ENCODE measurements at places on chromosomes 3 and 15.
A peak's percentile ranks its signal among the peaks of the same experiment; 100 is the strongest.

DNA sequence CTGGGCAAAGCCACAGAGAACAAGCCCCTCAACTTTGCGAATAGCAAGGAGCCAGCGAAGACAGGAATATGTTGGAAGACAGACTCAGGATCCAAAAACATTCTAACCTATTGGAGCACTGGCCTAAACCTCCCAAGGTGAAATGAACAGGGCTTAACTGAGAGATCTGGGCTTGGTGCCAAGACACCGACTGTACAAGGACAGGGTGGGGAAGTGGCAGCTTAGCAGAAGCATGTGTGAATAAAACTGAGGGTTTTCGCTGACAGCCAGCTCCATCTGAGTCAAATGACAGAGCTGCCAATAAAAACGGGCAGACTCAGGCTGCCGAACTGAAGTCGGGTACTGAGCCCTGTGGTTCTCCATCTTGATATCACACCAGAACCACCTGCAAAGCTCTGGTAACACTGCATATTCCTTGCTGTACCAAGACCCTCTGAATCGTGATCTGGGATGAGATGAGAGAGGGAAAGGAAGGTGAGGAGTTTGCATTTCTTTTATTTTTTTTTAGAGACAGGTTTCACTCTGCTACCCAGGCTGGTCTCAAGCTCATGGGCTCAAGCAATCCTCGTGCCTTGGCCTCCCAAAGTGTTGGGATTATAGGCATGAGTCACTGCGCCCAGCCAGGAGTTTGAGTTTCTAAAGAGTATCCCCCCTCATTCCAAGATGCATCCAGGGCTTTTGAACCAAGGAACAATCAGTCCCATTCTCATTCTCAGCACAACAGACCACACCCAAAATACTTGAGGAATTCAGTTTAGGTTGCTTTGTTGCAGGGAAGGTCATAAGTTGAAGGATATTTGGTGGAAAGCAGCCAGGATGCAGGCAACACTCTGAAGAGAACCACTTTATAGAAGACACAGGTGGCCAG is 6.0 kb upstream of the PLCB2 start:
- no peak for DNase-seq

DNA sequence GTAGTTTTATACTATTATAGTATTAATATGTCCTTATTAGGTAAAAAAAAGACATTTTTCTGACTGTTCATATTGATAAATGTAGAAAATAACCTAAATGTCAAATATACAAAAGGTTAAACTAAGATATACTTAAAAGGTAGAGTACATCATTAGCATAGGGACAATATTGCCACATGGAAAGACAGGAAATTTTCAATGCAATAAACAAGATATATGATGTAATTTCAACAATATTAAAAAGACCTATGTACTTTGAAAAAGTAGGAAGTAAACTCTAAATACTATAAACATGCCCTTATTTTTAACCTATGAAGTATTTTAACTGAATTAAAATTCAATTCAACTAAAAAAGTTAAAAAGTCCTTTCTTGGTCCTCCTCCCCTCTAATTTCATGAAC is 1.9 kb downstream of the SPG11 start:
- DNase-seq: no peak

DNA sequence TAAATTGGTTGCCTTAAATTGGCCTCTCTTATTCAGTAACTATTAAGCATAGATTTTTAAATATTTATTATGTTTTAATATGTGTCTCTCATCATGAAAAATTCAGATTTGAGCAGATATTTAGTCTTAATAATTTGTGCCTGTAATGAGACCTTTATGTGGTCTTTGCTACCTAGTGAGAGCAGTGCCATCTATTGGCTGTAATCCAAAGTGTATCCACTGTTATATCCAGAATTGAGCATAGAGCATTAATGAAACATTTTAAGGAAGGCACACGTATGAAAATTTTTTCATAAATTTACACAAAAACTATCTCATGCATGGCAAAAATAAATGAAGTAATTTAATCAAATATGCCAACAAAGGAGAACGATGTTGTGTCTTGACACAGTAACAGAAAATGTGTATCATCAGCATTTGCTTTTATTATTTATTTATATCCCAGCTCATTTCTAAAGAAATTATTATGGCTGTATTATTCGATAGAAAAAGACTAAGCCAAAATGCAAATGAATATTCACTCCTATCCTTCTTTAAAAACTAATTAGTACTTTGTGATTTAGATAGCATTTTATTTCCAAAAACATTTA is 203.5 kb downstream of the RSRC1 start:
- no peak for DNase-seq

- no peak for DNase-seq
These were observed 307.8 kb upstream of the TPRG1 start for GRCh38 chr3:188863999-188864406.

DNA sequence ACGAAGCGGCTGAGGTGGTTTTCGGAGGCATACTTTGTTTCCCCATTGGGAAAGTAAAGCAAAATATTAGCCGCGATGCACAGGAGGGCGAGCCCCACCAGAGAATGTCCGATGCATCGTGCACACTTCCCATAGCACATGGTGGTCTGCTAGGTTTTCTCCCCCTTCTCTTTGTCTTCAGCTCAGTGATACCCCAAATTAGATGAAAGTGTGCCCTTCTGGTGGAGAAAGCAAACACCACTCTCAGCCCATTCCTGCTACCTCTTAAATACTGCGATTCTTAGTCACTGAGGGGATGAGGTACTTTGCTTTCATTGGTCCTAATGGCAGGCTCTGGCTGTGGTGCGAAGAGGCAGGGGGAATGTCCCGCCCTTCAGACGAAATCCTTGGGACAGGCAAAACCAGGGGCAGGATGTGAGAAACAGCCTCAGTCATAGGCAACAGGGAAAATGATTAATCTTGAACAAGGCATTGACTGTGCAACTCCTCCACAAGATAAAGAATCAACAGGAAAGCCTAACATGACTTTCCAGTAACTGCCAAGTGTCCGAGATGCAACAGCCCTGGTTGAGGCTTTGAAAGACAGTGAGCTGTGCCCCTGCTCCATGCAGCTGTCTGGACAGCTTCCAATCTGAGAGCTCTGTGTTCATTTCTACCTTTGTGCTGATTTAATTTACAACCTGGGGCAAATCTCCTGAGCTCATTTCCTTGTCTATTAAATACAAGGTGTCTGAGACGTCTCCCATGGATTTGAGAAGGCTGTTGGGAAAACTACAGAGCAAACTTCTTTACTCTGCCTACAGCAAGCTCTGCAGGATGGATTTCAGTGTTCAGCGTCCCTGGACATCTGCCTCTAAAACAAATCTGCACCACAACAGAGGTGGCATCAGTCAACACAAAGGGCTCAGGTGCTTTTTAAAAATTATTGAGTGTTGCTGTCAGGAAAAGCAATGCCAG is at the start of gene TM4SF1:
TM4SF1 (minus strand) TSS at position 242 of the 957 bp plus-strand sequence; CDS start at position 140, 102 bp downstream.
- DNase-seq: peak; percentile 61

DNA sequence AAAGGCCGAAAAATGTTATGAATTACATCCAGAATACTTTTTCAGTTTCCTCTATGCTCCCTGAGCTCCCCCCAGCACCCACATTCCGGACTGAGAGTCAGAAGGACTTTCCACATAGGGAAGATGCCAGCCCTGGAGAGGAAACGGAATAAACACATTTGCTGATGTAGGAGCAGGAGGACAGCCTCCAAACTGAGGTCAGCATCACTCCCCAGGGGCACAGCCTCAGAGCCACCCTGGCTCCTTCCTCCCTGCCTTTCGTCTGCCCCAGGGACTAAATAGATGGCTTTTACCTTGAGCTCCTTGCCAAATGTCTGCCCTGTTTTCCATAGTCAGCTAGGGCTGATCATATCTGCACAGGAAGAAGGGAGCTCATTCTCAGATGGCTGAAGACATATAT is 22.6 kb upstream of the SLCO2A1 start:
- no peak for DNase-seq

GRCh38 chr3:48013288-48013980 is 2.8 kb downstream of the MAP4 start:
- DNase-seq: no peak

GRCh38 chr3:142498397-142499180 is 50.8 kb upstream of the XRN1 start:
- DNase-seq: no peak

DNA sequence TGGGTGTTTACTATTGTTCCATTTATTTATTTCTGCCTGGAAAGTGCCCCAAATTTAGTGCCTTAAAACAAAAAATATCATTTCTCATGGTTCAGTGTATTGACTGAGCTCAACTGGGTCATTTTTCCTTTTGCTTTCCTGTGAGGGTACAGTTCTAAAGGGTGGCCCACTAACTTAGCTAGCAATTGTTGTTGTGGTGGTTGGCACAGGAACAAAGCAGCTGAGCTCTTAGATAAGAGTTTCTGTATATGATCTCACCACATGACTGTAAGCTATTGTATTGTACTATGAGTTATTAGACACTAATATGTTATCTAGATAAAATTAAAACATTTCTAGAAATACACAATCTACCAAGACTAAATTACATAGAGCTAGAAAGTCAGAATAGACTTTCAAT is 1283.7 kb downstream of the OTOL1 start:
- no peak for DNase-seq

- DNase-seq: no peak
These were observed 61.9 kb downstream of the ISL2 start for GRCh38 chr15:76398317-76399104.

GRCh38 chr3:11624161-11624560 is 19.6 kb downstream of the VGLL4 start:
- no peak for DNase-seq

- DNase-seq: no peak
These were observed 61.5 kb upstream of the GALNT15 start for GRCh38 chr3:16112910-16113504.

DNA sequence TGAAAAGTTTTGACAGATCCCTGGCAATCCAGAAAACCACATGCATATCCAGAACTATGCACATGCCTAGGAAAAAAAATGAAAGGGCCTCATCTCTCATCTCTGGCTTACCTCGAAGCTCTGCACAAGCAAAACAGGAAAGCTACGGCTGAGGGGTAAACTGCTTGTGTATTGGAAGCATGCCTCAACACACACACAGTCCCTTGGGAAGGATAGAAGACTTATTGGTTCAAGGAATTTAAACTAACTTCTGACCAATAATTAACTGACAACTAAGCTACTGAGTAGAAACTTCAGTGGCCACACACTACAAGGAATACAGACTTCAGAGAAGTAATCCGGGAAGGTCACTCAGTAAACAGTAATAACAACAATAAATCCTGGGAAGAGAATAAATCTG is 59.9 kb upstream of the POMGNT2 start:
- no peak for DNase-seq

GRCh38 chr3:139505829-139506386 is 29.6 kb upstream of the RBP2 start:
- no peak for DNase-seq

GRCh38 chr15:29276366-29276765 is 6.7 kb upstream of the NSMCE3 start:
- no peak for DNase-seq

DNA sequence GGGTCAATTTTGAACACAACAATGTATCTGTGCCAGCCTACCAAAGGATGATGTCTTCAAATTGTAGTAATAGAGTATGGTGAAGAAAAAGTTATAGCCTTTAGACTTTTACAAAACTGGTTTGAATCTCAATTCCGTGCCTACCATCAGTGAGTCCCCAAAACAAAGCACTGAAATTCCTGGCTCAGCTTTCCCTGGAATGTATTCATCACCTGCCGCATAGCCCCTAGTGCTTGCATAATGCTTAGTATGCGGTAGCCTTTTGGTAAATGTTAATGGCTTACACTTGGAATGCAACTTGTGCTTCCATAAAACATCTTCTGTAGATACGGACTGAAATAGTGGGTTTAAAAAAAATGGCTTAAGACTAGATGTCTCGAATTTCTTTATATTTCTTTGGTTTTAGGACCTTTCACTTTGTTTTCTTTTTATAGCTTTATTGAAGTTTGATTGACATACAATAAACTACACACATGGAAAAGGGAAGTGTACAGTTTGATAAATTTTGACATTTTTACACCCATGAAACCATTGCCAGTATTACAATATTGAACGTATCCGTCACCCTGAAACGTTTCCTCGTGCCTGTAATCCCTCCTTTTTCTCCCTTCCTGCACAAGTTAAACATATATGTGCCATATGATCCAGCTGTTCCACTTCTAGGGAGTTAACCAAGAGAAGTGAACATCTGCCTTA is 12.1 kb downstream of the SACM1L start:
- DNase-seq: no peak

- no peak for DNase-seq
These were observed 1.1 kb upstream of the NLGN1 start for GRCh38 chr3:173396191-173397041.

- DNase-seq: no peak
These were observed 813.6 kb upstream of the ALCAM start for GRCh38 chr3:104553121-104553520.

DNA sequence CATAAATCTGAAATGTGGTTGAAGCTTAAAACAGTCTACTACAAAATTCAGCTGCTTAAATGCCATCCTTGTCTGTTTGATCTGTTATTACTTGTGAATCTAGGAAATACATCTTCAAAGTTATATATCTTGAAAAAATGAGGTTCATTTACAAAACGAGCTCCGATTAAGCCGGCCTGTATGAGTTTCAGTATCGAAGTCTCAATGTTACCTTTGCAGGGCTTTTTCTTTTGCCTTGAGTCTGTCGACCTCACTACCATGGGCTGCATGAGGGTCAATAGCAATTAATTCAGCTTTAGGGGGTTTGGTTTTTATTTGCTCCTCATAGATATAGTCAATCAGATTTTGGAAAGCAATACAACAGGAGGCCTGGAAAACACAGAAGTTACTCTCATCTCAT is 23.2 kb downstream of the ERICH6 start:
- no peak for DNase-seq

DNA sequence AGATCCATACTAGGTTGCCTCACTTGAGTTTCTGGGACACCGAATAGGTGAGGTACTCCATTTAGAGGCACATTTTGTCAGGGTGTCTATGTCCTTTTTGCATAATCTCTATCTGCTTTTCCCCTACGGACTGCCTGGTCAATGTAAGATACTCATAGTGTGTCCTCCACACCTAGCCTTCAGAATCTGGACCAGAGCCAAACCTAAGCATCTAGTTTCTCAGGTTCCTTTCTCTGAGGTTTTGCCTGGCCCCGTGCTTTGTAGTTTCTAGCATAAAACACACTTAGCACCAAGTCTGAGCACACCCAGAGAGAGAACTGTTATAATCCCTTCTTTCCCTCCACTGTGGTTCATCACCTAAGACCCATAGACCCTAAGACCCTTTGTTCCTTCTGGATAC is 105.9 kb upstream of the MLF1 start:
- no peak for DNase-seq

DNA sequence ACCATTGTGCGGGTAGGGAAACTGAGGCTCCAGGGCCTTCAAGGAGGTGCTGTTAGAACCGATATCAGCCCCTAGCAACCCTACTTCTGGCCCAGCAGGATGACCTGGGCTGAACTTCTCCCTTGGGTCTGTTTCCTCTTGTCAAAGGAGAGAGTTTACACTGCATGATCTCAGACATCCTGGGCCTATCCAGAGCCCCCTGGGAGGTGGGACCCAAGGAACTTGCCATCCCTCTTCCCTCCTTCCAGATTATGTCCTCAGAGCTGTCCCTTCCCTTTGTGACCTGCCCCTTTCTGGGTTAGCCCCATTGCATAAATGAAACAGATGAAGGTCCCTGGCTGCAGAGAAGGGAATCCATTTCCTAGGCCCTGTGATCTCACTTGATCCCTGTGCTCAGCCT is 12.3 kb upstream of the DNAH1 start:
- no peak for DNase-seq

GRCh38 chr3:12585970-12586369 is 29.1 kb downstream of the MKRN2 start:
- no peak for DNase-seq

Measured in T1000 (cell line).